Activated effector memory CD4-positive, alpha-beta T cell treated with anti-CD3 and anti-CD28 coated beads, Interleukin-2, amount 50 U/mL, for 16 hours (primary cell): ENCODE measurements at places on chromosomes 7 and 10.

- no peak for DNase-seq
Observed at GRCh38 chr10:5658871-5659618, 7.3 kb downstream of the ASB13 start.

DNA sequence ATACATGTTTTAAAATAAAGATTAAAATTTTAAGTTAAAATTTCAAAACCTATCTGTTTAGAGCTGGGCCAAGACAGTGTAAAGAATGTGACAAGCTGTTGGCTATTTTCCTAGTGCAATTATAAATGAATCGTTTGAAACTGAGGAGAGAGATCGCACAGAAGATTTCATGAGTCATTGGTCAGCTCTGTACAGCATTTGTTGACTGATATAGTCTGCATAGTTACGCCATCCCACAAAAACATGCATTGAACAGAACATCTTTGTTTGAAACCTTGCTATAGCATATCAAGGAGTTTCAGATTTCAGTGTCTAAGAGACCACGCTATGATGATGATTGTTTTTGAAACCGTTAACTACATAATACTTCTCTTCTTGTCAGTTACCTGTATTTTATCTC is 1.3 kb upstream of the C10orf67 start:
- no peak for DNase-seq

- no peak for DNase-seq
Observed at GRCh38 chr10:27626890-27627289, 118.7 kb downstream of the MKX start.

- DNase-seq, result no peak
Observed at GRCh38 chr7:121872831-121873288, at the start of gene PTPRZ1. PTPRZ1 (plus strand) TSS chr7:121873161; CDS start chr7:121873500, 339 bp downstream.

DNA sequence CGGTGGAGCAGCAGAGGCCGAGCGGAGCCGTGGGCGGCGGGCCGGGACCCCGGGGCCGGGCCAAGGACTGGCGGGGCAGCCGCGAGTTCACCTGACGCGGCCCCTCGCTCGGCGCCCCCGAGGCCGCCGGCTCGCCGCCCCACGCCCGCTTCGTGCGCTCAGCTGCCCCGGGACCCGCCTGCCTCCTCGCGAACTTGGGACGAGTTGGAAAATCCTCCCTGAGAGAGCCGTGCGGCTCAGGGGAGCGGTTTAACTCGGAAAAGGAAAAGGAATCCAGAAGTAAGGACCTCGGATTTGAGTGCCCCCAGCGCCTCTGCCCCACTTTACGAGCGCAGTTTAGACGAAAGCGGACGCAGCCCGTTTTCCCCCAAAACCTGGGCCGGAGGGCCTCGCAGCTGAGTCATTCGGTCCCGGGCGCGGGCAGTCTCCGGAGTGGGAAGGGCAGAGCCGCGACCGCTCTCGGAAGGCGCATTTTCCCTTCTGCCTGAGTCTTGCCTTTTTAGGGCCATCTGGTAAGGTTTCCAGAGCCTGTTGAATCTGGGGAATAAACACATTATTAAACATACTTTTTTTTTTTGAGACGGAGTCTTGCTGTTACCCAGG is 744 bp downstream of the CREM start:
- peak; percentile 88 for DNase-seq

GRCh38 chr10:114329634-114330365 is 74.5 kb downstream of the AFAP1L2 start:
- no peak for DNase-seq

GRCh38 chr7:108308903-108309302 is 147.3 kb downstream of the NRCAM start:
- DNase-seq, result no peak

DNA sequence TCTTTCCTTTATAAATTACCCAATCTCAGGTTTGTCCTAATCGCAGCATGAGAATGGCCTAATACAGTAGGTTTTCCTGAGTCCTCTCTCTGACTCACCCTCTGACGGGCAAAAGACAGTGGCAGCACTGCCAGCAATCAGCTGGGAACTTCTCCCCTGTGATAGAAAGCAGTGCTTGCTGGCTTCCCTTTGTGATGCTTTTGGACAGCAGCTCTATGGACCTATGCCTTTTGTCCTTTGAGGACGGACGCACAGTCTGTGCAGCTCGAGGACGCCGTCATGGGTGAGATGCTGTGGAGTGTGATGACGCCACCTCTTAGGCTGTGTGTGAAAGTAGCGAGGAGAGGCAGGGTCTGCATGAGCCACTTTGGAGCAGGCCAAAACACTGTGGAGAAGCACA is 68.8 kb downstream of the KIAA1217 start:
- no peak for DNase-seq

GRCh38 chr10:125086691-125087090 is 73.7 kb downstream of the CTBP2 start:
- DNase-seq, result peak; percentile 43

DNA sequence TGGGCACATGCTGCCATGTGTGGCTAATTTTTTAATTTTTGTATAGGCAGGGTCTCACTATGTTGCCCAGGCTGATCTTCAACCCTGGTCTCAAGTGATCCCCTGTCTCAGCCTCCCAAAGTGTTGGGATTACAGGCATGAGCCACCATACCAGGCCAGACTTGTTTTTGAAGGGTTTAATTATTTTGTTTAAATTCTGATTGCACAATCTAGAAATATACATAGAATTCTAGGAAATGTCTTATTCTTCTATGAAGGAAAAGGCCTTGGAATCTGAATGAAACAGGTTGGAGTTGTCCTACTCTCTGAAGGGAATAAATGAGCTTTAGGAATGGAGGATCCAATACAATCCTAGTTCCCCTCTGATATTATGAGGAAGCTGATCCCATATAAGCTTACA is 15.5 kb upstream of the JCAD start:
- DNase-seq, result no peak

GRCh38 chr10:12212454-12212853 is 16.5 kb downstream of the CDC123 start:
- no peak for DNase-seq

- no peak for DNase-seq
Observed at GRCh38 chr7:148230296-148230695, 360.3 kb upstream of the C7orf33 start.

DNA sequence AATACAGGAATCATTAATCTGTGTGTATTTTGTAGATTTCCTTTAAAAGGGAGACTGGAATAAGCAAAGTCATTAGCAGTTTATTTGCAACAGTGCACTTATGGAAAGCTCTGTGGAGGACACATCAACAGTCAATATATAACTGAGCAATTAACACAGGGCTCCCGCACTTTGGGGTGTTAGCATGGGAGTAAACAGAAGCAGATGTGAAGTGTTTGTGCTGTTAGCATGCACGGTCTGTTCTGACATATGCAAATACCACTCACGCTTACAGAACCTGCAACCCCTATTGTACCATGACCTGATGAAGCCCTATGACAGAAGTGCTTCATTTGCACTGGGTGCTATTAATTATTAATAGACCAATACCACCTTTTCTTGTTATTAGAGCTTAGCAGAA is 118.9 kb downstream of the PPP1R3A start:
- DNase-seq, result no peak

DNA sequence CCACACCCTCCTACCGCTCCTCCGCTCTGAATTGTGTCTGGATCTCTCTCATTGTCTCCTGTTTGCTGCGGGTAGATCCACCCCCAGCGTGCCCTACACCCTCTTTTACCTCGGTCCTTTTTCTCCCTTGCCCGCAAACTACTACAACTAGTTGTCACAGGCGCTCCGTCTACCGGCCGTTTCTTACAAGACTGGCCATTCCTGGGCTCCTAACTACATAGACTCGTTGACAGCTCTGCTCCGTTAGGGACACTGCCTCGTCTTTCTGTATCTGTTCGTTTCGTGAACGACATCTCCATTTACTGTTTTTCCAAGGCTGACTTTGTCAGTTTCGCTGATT is 786 bp downstream of the TAF3 start:
- DNase-seq, result peak; percentile 71

DNA sequence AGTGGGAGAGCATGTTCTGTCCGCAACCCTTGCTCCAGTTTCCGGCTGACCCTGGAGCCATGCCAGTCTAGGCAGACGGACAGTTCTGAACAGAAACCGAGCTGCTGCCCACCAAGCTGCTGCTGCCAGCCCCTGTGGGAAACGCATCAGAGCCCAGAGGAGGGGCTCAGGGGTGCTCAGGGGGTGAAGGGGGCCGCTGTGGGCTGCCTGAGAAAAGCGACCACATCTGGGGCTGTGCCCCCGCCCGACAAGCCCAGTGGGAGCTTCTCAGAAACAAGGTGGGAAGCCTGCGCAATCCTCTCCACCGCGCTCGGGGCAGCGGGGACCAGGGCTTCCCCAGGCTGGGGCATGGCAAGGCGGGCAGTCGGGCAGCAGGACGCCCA is 38.8 kb upstream of the CFAP46 start:
- no peak for DNase-seq
